ENCODE measurements at places on chromosomes 7 and 10.

DNA sequence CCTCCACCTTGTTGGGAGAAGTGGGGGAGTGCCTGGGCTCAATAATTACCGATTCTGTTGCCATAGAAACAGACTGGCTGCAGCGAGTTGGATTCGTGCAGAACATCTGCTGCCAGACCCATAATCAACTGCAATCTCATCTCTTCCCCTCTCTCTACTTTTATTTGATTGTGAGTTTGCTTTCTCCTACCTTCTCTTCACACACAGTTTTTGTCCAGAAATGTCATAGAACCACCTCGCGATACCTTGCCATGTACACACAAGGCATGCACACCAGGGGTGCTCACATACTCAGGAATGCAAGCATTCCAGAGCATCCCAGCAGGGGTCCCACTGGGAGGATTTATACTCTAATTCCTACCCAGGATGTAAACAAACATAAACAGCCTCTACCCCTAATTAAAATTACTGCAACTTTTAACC lies 262.2 kb upstream of the AOAH start:
- H3K4me1 ChIP-seq, result peaks cover 5% of the 10 kb centered on the region
- DNase-seq, result no peak
- no peaks in the 10 kb centered on the region for H3K27me3 ChIP-seq
- no peak overlapping the region for H3K4me3 ChIP-seq

- no peak overlapping the region for H3K27ac ChIP-seq
- no peak overlapping the region for H3K4me3 ChIP-seq
- peaks cover 10% of the 10 kb centered on the region for H3K4me1 ChIP-seq
- peak; percentile 81 for DNase-seq
- H3K36me3 ChIP-seq, result no peaks in the 10 kb centered on the region
Observed at GRCh38 chr10:132223156-132223590, 36.4 kb downstream of the DPYSL4 start.

GRCh38 chr7:96786998-96787395 lies 77.4 kb upstream of the SEM1 start:
- no peak for DNase-seq
- H3K4me1 ChIP-seq, result no peaks in the 10 kb centered on the region
- no peak overlapping the region for H3K4me3 ChIP-seq
- H3K27me3 ChIP-seq, result no peaks in the 10 kb centered on the region

DNA sequence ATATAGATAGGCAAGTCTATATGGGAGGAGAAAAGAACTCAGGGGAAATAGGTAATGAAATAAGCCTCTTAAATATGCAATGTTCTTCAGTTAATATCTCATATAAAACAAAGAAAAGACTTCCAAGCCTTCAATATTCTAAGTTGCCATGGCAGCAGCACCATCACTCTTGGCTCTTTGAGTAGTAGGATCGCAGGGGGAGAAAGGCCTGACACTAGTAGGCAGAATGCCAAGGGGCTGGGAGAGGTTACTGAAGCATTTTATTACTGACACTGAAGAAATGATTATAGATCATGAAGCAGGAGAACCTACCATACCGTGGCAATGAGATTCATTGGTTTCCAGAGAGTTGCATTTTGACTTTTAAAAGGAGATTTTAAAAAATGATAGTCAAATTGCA lies 193.9 kb downstream of the NXPH1 start:
- no peak for DNase-seq
- H3K4me1 ChIP-seq, result no peaks in the 10 kb centered on the region
- no peaks in the 10 kb centered on the region for H3K36me3 ChIP-seq
- H3K4me3 ChIP-seq, result no peak overlapping the region

- no peaks in the 10 kb centered on the region for H3K4me1 ChIP-seq
- no peak for DNase-seq
- H3K4me3 ChIP-seq, result no peak overlapping the region
- no peak overlapping the region for H3K27ac ChIP-seq
- H3K27me3 ChIP-seq, result no peaks in the 10 kb centered on the region
Observed at GRCh38 chr10:86663576-86664339, 4.6 kb upstream of the LDB3 start.

- H3K36me3 ChIP-seq, result no peaks in the 10 kb centered on the region
- no peaks in the 10 kb centered on the region for H3K4me1 ChIP-seq
- H3K27me3 ChIP-seq, result no peaks in the 10 kb centered on the region
- peak; percentile 22 for DNase-seq
- no peak overlapping the region for H3K27ac ChIP-seq
Observed at GRCh38 chr7:3427957-3428356, 126.9 kb downstream of the SDK1 start.

DNA sequence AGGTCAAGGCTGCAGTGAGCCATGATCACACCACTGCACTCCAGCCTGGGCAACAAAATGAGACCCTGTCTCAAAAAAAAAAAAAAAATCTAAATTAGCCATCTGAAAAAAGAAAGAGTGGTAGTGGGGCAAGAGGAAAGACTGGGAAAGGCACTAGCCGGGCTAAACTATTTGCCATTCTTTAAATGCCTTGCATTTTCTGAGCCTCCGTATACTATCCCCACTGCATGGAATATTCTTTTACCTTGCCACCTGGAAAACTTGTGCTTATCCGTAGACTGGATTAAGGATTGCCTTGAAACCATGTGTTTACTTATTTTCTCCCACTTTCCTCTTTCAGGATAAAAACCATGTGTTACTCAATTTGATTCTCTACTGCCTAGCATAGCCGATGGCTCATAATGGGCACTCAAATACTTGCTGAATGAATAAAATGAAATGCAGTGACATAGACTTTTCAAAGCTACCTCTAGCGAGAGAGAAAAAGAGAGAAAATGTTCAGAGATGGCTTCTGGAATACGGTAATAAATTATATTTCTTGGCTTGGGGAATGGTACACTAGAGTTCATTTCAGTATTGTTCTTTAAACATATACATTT lies 30.6 kb downstream of the HYCC1 start:
- H3K4me1 ChIP-seq, result no peaks in the 10 kb centered on the region
- no peaks in the 10 kb centered on the region for H3K36me3 ChIP-seq
- no peak for DNase-seq
- H3K27ac ChIP-seq, result no peak overlapping the region

- peak overlapping the region; percentile 41 for H3K27ac ChIP-seq
- no peak for DNase-seq
- H3K27me3 ChIP-seq, result no peaks in the 10 kb centered on the region
- peaks cover 17% of the 10 kb centered on the region for H3K36me3 ChIP-seq
Observed at GRCh38 chr7:4738711-4739527, 36.5 kb upstream of the AP5Z1 start.

DNA sequence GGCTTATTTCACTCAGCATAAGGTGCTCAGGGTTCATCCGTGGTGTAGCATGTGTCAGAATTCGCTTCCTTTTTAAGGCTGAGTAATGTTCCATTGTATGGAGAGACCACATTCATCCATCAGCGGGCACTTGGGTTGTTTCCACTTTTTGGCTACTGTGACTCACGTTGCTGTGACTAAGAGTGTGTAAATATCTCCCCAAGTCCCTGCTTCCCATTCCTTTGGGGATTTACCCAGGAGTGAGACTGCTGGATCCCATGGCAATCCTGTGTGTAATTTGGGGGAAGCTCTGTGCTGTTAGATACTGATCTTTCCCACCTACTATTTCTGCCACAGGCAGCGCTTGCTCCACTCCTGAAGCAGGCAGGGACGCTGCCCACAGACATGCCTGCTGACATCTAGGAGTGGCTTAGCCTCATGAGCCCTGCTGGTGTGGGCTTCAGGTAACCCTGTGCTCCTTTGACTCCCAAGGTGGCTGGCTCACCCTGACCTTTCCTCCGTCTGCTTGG lies 346.0 kb downstream of the FRMD4A start:
- no peak overlapping the region for H3K4me3 ChIP-seq
- H3K36me3 ChIP-seq, result no peaks in the 10 kb centered on the region
- peaks cover 3% of the 10 kb centered on the region for H3K4me1 ChIP-seq

DNA sequence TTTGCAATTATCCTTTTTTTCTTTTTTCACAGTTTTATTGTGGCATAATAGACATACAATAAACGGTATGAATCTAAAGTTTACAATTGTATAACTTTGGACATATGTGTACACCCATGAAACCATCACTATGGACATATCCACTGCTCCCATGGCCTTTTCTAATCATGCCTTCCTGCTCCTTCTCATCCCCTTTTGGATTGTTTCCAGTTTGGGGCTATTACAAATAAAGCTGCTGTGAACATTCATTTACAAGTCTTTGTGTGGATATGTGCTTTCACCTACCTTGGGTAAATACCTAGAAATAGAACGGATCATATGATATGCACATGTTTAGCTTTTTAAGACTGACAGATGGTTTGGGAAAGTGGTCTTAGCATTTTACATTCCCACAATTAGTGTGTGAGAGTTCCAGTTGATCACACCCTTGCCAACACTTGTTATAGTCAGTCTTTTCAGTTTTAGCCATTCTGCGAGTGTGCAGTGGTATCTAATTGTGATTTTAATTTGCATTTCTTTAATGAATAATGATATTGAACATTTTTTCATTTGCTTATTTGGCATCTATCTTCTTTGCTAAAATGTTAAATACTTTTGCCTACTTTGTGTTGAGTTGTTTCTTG lies 120.9 kb upstream of the KAT6B start:
- H3K4me3 ChIP-seq, result no peak overlapping the region
- no peak for DNase-seq
- peaks cover 13% of the 10 kb centered on the region for H3K36me3 ChIP-seq
- no peaks in the 10 kb centered on the region for H3K4me1 ChIP-seq
- H3K27ac ChIP-seq, result no peak overlapping the region

- peak overlapping the region; percentile 74 for H3K4me3 ChIP-seq
- H3K36me3 ChIP-seq, result peaks cover 2% of the 10 kb centered on the region
- H3K27ac ChIP-seq, result peak overlapping the region; percentile 87
- peak; percentile 35 for DNase-seq
- no peaks in the 10 kb centered on the region for H3K27me3 ChIP-seq
Observed at GRCh38 chr7:87152897-87153641, 816 bp downstream of the DMTF1 start.

GRCh38 chr10:127326883-127327282 lies 130.5 kb upstream of the INSYN2A start:
- H3K27ac ChIP-seq, result no peak overlapping the region
- no peak overlapping the region for H3K4me3 ChIP-seq
- no peaks in the 10 kb centered on the region for H3K27me3 ChIP-seq
- H3K4me1 ChIP-seq, result no peaks in the 10 kb centered on the region
- no peaks in the 10 kb centered on the region for H3K36me3 ChIP-seq

DNA sequence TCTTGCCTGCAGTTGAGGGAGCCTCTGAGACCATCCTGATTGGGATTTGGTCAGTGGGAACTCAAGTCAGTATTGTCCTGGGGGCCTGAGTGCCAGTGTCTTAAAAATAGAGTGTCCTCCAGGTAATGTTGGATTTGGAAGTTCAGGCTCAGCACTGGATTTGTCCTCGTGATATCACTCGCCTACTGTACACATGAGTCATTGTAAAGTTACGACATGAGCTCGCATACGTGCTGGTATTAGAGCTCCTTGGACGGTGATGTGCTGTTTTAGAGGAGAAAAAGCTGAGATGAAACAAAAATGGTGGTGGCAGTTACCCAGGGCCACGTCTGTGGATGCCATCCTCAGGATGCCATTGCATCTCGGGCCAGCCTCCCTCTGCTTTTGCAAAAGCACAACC lies 78.2 kb downstream of the MGMT start:
- DNase-seq, result no peak
- H3K27me3 ChIP-seq, result no peaks in the 10 kb centered on the region
- no peaks in the 10 kb centered on the region for H3K36me3 ChIP-seq
- no peak overlapping the region for H3K4me3 ChIP-seq
- H3K27ac ChIP-seq, result no peak overlapping the region

GRCh38 chr10:100651916-100652315 lies 93.5 kb upstream of the PAX2 start:
- H3K27me3 ChIP-seq, result peaks cover 66% of the 10 kb centered on the region
- H3K4me1 ChIP-seq, result peaks cover 29% of the 10 kb centered on the region
- H3K36me3 ChIP-seq, result no peaks in the 10 kb centered on the region
- no peak overlapping the region for H3K4me3 ChIP-seq
- no peak overlapping the region for H3K27ac ChIP-seq

- no peaks in the 10 kb centered on the region for H3K27me3 ChIP-seq
- H3K27ac ChIP-seq, result no peak overlapping the region
- H3K4me3 ChIP-seq, result no peak overlapping the region
- no peaks in the 10 kb centered on the region for H3K4me1 ChIP-seq
- DNase-seq, result no peak
- H3K36me3 ChIP-seq, result no peaks in the 10 kb centered on the region
Observed at GRCh38 chr7:10122551-10123100, 851.0 kb upstream of the PHF14 start.

- H3K4me1 ChIP-seq, result no peaks in the 10 kb centered on the region
- H3K4me3 ChIP-seq, result no peak overlapping the region
- H3K27me3 ChIP-seq, result no peaks in the 10 kb centered on the region
- no peak for DNase-seq
- H3K36me3 ChIP-seq, result no peaks in the 10 kb centered on the region
Observed at GRCh38 chr7:35286422-35286821, 32.5 kb upstream of the TBX20 start.

GRCh38 chr10:785861-786214 lies 96.4 kb upstream of the DIP2C start:
- H3K36me3 ChIP-seq, result no peaks in the 10 kb centered on the region
- peaks cover 17% of the 10 kb centered on the region for H3K27me3 ChIP-seq
- H3K27ac ChIP-seq, result no peak overlapping the region
- no peak overlapping the region for H3K4me3 ChIP-seq
- H3K4me1 ChIP-seq, result peaks cover 6% of the 10 kb centered on the region

DNA sequence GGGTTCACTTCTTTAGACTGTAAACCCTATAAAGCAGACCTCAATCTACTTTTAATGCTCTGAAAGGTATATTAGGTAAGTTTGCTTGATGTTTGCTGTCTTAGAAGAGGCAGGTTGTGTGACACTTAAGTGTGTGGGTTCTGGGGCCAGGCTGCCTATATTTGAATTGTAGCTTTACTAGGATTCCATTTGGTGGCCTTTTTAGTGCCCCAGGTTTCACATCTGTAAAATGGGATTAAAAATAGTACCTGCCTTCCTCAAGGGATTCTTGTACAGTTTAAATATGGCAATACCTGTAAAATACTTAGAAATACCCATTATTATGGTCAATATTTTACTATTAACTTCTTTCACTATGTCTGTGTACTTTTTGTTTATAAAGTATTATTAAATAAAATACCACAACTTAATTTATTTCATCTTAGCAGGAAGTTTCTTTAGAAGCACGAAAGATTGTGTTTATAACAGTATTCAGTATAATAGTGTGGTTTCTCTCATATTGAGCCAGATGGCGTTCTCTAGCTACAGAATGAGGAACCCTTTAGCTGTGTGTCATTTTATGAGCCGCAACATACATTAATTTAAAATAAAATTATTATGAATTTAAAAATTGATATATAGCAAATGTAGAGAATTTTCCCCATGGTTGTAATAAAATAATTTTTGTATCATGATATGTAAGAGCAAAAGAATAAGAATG lies 94.2 kb downstream of the CDK14 start:
- no peaks in the 10 kb centered on the region for H3K36me3 ChIP-seq
- no peak overlapping the region for H3K27ac ChIP-seq
- no peaks in the 10 kb centered on the region for H3K4me1 ChIP-seq
- H3K4me3 ChIP-seq, result no peak overlapping the region
- no peaks in the 10 kb centered on the region for H3K27me3 ChIP-seq

GRCh38 chr10:35300063-35300699 lies 36.1 kb upstream of the CCNY start:
- peaks cover 3% of the 10 kb centered on the region for H3K27me3 ChIP-seq
- H3K36me3 ChIP-seq, result no peaks in the 10 kb centered on the region
- H3K4me1 ChIP-seq, result no peaks in the 10 kb centered on the region
